ENCODE measurements at places on chromosomes 3 and 15.

DNA sequence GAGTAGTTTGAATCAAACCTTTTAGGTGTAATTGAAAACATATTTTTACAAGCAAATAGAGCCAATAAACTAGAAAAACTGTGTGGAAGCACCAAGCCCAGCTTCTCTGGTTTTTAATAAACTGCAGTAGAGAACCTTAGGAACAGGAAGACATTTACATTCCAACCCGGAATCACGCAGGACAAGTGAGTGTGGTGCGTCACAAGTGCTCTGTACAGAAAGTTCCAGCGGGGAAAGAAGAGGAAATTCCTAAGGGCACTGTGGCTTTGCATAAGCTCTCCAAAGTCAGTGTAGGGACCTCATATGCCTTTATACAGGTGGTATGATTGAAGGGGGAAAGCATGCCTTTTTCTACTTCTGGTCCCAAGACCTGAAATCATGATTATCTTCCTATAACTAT is 21.6 kb downstream of the COL8A1 start:
- H3K27me3 ChIP-seq, result peaks cover 12% of the 10 kb centered on the region
- no peak overlapping the region for H3K4me3 ChIP-seq
- no peak overlapping the region for H3K27ac ChIP-seq
- no peak for DNase-seq

GRCh38 chr3:8460050-8460708 is 41.4 kb upstream of the LMCD1 start:
- DNase-seq, result no peak
- H3K36me3 ChIP-seq, result no peaks in the 10 kb centered on the region
- peaks cover 5% of the 10 kb centered on the region for H3K4me1 ChIP-seq
- H3K27me3 ChIP-seq, result peaks cover 6% of the 10 kb centered on the region
- no peak overlapping the region for H3K4me3 ChIP-seq

DNA sequence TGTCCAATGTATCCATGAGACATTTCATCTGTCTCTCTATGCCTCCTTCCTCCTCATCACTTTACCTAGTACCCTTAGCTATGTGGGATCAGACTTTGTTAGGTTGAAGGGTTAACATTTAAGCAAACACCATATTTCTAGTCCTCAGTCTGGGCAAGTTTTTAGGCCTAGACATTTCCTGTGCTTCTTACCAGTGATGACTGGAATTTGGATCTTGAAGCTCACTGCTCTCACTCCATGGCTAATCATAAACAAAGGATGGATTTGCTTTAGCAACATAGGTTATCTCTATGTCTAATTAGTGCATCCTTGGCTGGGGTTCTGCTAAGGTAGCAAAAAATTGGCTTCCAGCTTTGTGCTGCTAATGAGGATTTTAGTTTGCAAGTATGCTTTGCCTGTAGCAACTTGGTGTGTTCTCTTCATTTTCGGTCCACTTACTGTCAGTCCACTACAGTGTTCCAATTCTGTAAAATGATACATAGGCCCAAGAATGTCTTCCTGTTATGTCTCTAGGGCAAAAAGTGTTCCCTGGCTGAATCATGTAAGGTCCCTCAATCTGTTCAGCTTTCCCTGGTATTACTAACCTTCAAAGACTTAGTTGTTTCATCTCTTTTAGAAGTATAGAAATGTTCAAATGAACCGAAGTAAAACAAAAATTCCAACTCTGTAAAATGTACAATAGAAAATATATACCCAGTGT is 615.4 kb downstream of the CADM2 start:
- H3K27me3 ChIP-seq, result no peaks in the 10 kb centered on the region
- DNase-seq, result no peak
- peaks cover 2% of the 10 kb centered on the region for H3K4me1 ChIP-seq
- peaks cover 6% of the 10 kb centered on the region for H3K36me3 ChIP-seq
- no peak overlapping the region for H3K27ac ChIP-seq

DNA sequence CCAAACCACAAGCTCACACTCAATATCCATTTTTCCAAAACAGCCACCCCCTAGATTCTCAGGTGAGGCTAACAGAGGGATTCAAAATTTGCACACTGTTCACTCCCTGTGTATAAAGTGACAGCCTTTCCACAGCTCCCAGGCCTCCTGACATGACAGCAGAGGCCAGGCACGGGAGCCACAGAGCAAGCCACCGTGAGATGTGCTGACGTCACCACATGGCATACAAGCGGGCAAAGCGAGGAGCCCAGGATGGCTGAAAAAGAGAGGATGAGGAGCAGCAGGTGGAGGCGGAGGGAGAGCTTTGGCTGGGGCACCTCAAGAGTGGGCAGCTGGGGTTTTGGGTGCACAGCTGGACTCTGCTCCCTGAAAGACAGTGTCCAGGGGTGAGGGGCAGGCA is 27.1 kb downstream of the EHD4 start:
- H3K27ac ChIP-seq, result peak overlapping the region; percentile 7
- H3K4me1 ChIP-seq, result peaks cover 38% of the 10 kb centered on the region
- peaks cover 4% of the 10 kb centered on the region for H3K36me3 ChIP-seq
- DNase-seq, result no peak
- peaks cover 2% of the 10 kb centered on the region for H3K27me3 ChIP-seq

DNA sequence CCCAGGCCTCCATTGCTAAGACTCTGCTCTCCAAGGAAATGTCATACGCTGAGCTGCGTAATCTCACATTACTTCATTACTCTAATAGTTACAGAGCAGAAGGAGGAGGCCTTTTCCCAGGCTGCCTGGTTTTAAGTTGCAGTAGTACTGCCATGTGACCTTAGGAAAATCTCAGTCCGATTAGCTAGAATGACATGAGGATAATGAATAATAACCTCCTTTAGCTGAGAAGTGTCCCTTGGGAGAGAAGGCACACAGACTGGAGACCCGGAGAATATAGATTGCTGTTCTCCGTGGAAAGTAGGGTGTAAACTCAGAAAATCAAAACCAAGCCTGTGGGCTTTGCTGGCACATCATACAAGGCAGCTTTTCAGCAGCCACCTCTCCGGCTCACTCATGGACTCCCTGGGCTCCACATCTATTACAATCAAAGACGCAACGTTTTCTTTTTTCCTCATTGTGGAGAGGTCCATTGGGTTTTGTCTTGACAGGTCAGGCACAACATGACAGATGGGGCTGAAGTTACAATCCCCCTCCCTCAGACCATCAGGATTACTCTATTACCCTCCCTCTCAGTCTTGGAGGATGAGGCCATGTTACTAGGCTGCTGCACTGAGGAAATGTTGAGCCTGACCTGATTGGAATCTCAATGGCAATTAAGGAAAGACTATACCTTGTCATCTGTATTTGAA is 134.8 kb upstream of the MB21D2 start:
- H3K27me3 ChIP-seq, result peaks cover 17% of the 10 kb centered on the region
- no peaks in the 10 kb centered on the region for H3K36me3 ChIP-seq
- peaks cover 36% of the 10 kb centered on the region for H3K4me1 ChIP-seq
- DNase-seq, result no peak

- H3K27ac ChIP-seq, result no peak overlapping the region
- peaks cover 54% of the 10 kb centered on the region for H3K36me3 ChIP-seq
- H3K4me1 ChIP-seq, result peaks cover 6% of the 10 kb centered on the region
- H3K4me3 ChIP-seq, result no peak overlapping the region
- no peaks in the 10 kb centered on the region for H3K27me3 ChIP-seq
Measured at GRCh38 chr3:124657138-124657537, 73.1 kb upstream of the UMPS start.

DNA sequence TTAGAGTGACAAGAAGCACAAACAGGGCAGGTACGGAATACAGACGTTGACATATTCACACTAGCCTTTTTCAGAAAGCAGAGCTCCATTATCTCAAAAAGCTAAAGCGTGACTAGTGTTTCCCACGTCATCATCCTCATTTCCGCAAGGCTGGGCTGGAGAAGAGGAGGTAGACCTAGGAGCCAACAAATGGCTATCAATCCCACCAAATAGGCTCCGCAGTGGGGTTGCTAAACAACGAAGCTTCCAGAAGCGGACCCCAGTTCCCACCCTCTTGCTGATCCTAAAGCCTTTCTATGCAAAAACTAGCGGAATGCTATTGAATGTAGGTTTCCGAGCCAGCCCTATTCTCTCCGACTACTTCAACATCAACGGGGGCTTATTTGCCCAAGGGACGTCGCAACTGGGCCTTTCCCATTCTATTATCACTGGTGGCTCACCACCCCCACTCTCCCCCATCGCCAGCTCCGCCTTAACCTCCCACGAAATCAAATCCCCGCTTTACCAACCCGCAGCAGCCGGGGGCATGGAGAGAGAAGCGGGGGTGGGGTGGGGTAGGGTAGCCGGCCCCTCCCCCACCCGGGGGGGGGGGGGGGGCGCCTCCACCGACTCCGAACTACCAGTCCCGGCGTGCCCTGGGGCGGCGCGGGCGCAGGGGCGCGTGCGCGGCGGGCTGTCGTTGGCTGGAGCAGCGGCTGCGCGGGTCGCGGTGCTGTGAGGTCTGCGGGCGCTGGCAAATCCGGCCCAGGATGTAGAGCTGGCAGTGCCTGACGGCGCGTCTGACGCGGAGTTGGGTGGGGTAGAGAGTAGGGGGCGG is at the start of gene MORF4L1:
MORF4L1 (plus strand) TSS at position 736 of the 817 bp plus-strand sequence. CDS start 128 bp downstream, outside the sequence.
- peaks cover 20% of the 10 kb centered on the region for H3K36me3 ChIP-seq
- H3K27ac ChIP-seq, result peak within 1 kb of the TSS; percentile 100
- H3K4me1 ChIP-seq, result peaks cover 48% of the 10 kb centered on the region
- DNase-seq, result peak; percentile 96
- peak within 1 kb of the TSS; percentile 98 for H3K4me3 ChIP-seq
- peaks cover 3% of the 10 kb centered on the region for H3K27me3 ChIP-seq

- peak overlapping the region; percentile 92 for H3K27ac ChIP-seq
- peaks cover 7% of the 10 kb centered on the region for H3K27me3 ChIP-seq
- H3K4me1 ChIP-seq, result peaks cover 44% of the 10 kb centered on the region
- peak; percentile 49 for DNase-seq
Measured at GRCh38 chr15:90165659-90166489, 35.3 kb upstream of the SEMA4B start.

DNA sequence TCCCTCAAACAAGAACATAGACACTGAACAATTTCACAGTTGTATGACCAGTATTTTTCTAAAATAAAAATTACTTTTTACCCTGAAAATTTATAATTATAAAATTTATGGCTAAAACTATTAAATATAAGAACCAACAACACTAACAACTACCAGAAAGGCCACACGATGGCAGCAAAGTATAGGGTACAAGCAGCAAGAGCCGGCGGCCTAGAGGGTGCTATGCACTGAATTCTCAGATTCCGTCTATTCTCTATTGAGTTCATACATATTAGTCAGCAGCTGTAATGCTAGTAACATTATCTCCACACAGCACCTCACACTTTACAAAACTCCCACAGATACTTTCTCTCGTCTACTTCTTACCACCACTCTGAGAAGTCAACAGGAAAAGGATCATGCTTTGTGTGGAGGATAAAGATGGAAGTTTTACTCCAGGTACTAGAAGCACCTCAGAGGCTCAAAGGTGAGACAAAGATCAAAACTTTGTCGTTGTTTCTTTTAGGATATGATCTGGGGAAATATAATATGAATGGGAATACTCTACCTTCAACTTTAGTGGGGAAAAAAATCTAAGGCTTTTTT is 160.5 kb downstream of the FGF12 start:
- peaks cover 9% of the 10 kb centered on the region for H3K4me1 ChIP-seq
- H3K4me3 ChIP-seq, result no peak overlapping the region
- no peaks in the 10 kb centered on the region for H3K36me3 ChIP-seq
- DNase-seq, result peak; percentile 74
- no peak overlapping the region for H3K27ac ChIP-seq

- peaks cover 6% of the 10 kb centered on the region for H3K27me3 ChIP-seq
- no peak overlapping the region for H3K27ac ChIP-seq
- H3K4me3 ChIP-seq, result no peak overlapping the region
- no peaks in the 10 kb centered on the region for H3K36me3 ChIP-seq
Measured at GRCh38 chr15:57382969-57383368, 6.7 kb downstream of the CGNL1 start.

DNA sequence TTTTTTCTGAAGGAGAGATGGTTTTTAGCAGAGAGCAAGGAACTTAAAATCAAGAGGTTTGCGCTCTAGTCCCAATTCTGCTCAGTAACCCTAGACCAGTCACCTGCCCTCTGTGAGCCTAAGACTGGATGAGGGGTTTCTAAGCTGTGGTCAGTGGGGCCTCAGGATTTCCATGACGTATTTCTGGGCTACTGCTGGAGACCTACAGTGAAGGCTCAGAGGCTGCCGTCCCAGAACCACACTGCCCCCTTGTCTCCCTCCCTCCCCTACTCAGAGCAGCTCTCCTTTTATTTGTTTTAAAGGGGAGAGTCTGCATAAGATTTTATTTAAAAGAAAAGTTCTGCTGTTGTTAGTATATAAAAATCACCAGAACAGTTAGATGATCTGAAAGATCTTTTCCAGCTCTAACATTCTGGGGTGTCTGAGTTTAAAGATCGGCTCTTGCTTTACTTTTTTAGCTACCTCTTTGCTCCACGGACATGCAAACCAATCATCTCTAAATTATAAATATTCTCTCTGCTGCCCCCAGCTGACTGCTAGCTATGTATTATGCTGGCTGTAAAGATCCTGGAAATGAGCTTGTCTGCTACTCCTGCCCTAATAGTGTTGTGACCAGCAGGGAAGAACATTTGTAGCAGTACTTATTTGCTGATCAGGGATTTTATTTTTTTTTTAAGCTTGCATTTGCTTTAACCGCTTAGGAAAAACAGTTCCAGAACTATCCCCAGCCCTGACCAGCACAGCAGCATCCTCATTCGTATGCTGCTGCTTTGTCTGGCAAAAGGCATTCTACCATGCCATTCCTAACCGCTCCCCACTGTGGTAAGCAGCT is 28.6 kb upstream of the NDUFB4 start:
- DNase-seq, result no peak
- peaks cover 35% of the 10 kb centered on the region for H3K4me1 ChIP-seq
- peaks cover 5% of the 10 kb centered on the region for H3K36me3 ChIP-seq

- DNase-seq, result peak; percentile 29
- H3K27ac ChIP-seq, result peak overlapping the region; percentile 92
- peaks cover 48% of the 10 kb centered on the region for H3K4me1 ChIP-seq
- peak overlapping the region; percentile 22 for H3K4me3 ChIP-seq
Measured at GRCh38 chr3:172877011-172877410, 126.5 kb downstream of the ECT2 start.

- H3K4me3 ChIP-seq, result no peak overlapping the region
- no peaks in the 10 kb centered on the region for H3K27me3 ChIP-seq
- H3K4me1 ChIP-seq, result no peaks in the 10 kb centered on the region
- peak overlapping the region; percentile 67 for H3K27ac ChIP-seq
- DNase-seq, result no peak
Measured at GRCh38 chr15:79329171-79329611, 18.3 kb downstream of the TMED3 start.

- no peaks in the 10 kb centered on the region for H3K4me1 ChIP-seq
- no peaks in the 10 kb centered on the region for H3K36me3 ChIP-seq
- H3K27me3 ChIP-seq, result peaks cover 13% of the 10 kb centered on the region
- no peak overlapping the region for H3K4me3 ChIP-seq
Measured at GRCh38 chr3:160150525-160150924, 74.7 kb upstream of the C3orf80 start.

- peak overlapping the region; percentile 54 for H3K4me3 ChIP-seq
- H3K27ac ChIP-seq, result no peak overlapping the region
Measured at GRCh38 chr3:194368918-194369317, 625 bp downstream of the LRRC15 start.

GRCh38 chr3:49689046-49689907 is at the start of the genes MST1 and RNF123:
Gene MST1 (minus strand): TSS chr3:49689474. CDS start chr3:49688691, 783 bp downstream.
Gene RNF123 (plus strand): TSS chr3:49689557. CDS start chr3:49691166, 1,609 bp downstream.
- peaks cover 43% of the 10 kb centered on the region for H3K4me1 ChIP-seq
- DNase-seq, result peak; percentile 97
- H3K27me3 ChIP-seq, result peaks cover 5% of the 10 kb centered on the region
- peaks cover 10% of the 10 kb centered on the region for H3K36me3 ChIP-seq
